ENCODE measurements at places on chromosomes 3 and 15.

- DNase-seq, result no peak
These were observed 346.2 kb upstream of the CBLB start for GRCh38 chr3:106215047-106215446.

GRCh38 chr3:70306736-70307135 lies 5.7 kb downstream of the MDFIC2 start:
- DNase-seq, result no peak

GRCh38 chr3:32577174-32577573 lies 6.5 kb upstream of the DYNC1LI1 start:
- DNase-seq, result no peak

DNA sequence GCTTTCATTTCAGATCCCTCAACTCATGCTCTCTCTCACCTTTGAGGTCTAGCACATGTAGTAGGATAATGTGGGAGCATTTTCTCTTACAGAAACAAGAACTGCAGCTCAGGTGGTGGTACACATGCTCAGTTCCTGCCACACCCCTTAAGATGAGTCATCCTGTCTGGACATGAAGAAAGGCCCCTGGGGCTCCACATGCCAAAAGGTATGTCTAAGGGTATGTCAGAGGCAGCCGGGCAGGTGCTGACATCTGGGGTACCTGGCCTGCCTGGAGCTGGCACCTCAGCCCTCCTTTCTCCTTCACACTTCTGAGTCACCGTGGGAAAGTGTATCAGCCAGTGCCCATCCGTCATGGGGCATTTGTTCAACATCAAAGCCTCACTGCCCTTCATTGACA lies 209.9 kb downstream of the OCA2 start:
- no peak for DNase-seq

DNA sequence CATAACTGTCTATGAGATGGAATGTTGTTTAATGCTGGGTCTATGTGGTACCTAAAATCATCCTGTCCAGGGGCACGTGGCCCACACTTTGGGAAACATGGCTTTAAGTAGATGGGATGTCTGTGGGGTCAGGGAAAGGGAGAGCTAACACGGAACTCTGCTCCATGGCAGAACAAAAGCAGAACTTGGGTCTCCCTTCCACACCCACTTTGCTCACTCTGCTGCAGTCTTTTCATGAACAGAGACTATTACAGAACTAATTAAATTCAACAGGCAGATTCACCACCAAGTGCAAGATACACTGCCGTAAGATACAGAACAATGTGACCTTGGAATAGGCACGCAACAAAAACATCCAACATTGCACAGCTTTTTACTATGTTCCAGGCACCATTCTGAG lies 28.2 kb downstream of the POPDC2 start:
- no peak for DNase-seq
